ENCODE measurements at places on chromosomes 1 and 21.

- DNase-seq: no peak
Observed at GRCh38 chr1:183033205-183033604, 10.0 kb downstream of the LAMC1 start.

DNA sequence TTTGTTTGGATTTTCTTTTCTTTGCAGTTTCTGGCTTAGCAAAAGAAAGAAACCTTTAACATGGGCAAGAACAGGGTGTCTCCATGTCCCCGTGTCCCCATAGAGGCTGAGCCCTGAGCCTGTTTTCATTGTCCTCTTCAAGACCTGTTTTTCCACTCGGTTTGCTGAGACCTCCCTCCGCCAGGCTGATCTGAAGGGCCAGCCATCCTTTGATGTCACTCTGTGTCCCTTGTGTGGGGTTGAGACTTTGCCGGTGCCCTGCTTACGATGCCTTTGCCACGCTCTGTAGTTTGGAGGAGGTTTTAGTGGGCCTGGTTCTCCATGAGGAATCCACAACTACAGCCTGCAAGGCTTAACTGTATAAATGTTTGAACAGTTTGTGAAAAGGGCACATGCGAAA is 23.8 kb downstream of the IFNGR2 start:
- no peak for DNase-seq

GRCh38 chr21:25385911-25386474 is 221.3 kb downstream of the MRPL39 start:
- DNase-seq: peak; percentile 3

DNA sequence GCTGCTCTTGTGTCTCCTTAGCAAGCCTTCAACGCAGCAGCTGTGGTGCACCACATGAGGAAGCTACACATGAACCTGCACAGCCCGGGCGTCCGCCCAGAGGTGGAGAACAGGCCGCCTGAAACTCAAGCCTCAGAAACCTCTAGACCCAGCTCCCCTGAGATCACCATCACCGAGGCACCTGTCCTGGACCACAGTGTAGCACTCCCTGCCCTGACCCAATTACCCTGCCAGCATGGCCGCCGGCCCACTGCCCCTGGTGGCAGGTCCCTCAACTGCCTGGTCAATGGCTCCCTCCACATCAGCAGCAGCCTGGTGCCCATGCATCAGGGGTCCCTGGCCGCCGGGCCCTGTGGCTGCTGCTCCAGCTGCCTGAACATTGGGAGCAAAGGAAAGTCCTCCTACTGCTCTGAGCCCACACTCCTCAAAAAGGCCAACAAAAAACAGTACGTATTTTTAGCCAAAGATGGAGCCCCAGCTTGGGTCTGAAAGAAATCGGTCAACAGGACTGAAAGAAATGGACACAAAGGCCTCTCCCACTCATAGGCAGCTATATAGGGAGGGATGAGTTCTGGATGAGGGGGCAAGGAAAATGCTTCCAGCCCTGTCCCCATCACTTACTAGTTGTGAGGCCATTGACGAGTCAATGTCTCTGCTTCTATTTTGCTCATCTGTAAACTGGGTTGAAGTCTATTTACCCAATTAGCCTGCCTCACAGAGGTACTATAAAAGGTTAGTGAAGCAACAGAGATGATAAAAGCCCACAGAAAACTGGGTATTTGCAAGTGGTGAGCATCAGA is 28.5 kb downstream of the CAMK1G start:
- DNase-seq: no peak

DNA sequence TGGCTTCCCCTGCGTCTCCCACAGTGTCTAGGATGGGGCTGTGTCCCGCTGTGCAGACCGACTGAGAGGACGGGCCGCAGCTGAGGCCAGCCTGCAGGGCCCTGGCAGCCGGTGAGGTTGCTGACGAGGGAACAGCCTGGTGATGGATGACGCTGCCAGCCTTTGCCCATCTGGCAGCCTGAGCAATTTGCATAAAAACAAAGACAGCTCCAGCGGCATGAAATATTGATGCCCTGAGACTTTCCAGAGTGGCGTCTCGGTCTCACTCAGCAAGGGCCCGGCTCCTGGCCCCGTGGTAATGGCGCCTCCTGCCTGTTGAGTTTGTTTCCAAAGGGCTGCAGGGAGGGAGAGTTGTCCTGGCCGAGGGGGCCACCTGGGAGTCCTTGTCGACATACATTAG is 19.1 kb upstream of the KCNA10 start:
- DNase-seq: no peak

- DNase-seq: no peak
Observed at GRCh38 chr1:118461154-118461553, 276.1 kb upstream of the SPAG17 start.

GRCh38 chr1:156371553-156372264 is 2.7 kb downstream of the RHBG start:
- DNase-seq: no peak

DNA sequence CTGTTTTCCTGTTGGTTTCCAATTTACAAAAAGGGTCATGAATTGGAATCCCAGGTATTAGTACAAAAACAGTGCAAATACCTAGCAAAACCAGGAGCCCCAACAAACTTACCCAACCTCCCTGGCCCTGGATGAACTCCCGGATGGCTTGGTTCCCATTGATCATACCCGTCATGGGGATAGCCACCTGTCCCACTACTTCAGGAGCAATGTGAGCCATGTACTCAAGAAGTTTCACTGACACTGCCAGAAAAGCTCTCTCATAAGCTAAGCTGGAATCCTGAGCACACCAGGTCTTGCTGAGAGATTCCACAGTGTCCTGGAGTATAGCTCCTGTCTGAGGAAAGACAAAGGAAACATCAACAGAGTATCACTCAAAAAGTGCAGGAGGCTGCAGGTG is 5.7 kb downstream of the BCL2L15 start:
- no peak for DNase-seq

- no peak for DNase-seq
Observed at GRCh38 chr21:16002874-16003466, 273.2 kb downstream of the USP25 start.

- no peak for DNase-seq
Observed at GRCh38 chr1:102853701-102854187, 254.6 kb downstream of the COL11A1 start.

DNA sequence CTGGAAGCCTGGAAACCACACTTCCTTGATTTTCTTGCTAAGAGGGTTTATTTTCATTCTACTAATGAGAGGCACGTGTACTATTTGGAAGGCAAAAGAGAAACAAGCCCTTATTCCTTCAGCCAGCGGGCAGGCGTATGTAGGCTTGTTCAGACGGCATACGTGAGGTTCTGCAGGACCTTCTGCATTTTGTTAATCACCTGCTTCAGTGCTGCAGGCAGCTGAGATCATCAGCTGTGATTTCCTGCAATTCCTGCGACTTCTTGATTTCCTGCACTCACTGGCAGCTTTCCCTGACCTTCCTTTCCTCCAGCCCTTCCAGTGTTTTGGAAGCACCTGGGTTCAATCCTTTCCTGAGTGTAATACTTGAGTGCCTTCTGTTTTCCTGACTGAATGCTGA is 43.4 kb downstream of the TSNAX start:
- no peak for DNase-seq

DNA sequence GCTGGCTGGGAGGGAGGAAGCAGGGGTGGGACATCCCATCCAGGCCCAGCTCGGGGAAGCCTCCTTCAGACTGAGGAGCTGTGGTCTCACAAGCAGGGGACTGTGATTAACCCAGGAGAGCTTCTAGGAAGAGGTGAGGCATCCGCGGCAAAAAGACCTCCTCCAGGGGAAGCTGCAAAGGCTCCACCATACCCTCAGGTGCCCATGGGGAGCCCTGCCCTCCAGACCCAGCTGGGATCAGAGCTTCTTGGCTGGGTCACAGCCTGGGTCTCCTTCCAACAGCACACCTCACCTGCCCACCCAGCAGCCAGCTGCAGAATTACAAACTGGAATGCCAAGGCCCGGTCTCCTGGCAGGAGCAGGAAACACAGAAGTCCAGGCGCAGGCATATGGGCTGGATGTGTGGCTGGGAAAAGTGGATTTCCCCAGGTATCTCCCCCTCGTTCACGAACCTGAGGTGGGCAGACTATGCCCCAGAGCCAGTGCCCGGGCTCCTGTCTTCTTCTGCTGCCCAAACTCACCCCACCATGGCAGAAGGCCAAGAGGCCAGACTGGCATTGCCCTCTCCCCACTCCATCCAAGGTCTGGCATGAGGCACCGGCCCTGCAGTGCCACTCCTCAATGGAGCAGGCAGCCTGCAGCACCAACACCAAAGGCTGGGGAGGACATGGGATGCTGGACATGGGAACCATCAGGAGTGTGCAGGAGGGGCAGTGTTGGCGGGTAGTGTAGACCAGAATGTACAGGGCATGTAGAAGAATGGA is 15.4 kb upstream of the ARF1 start:
- DNase-seq: no peak

GRCh38 chr1:88990426-88990825 is 2.0 kb downstream of the KYAT3 start:
- DNase-seq: no peak

DNA sequence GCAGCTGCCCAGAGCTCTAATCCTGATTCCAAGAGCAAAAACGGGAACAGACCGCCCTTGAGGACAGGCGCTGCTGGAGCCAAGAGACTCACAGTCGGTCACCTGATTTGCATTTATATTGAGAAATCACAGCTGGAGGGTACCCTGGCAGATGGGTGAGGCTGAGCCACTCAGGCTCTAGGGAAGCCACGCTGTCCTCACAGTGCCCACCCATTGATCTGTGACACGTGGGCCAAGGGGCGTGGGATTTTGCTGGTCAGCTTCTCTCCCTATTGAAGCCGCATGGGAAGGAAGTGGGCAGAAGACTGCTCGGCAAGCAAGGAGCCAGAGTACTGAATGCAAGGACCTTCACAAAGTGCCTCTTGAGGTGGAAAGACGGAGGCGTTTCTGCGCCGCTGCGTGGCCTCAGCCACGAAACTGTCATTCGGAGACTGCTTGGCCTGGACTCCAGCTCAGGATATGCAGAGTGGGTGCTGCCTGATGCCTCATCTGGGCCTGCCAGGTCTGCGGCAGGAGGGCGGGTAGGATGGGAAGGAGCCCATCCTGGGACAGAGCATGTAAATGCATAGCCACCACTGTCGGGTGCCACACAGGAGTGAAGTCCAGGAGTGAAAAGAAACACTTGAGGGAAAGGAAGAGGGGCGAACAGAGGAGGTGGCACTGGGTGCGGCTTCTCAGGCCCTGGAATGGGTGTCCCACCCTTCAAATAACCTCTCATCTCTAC is 139.8 kb downstream of the PGBD5 start:
- DNase-seq: no peak

DNA sequence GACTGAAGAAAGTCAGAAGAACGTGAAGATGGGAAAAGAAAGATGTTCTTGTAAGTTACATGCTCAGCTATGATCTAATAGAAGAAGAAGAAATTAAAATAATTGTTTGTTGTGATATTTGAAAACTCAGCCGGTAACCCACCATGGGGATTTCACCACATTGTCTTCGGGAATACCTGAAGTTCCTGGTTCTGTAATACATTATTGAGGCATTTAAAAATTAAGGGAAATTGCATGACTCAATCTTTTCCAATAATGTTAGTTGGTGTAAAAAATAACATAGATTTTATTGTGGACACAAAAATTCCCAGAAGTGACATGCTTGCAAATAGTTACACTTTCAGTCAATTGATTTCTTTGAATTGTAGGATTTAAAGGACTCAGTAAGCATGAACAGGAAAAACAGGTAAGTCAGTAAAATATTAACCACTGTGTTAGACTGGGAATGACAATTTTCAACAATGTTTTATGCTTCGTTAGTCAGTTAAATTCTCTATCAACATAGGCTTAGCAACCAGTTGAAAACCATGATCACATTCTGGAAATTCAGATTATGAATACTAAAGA is 745.1 kb downstream of the LTN1 start:
- DNase-seq: no peak

DNA sequence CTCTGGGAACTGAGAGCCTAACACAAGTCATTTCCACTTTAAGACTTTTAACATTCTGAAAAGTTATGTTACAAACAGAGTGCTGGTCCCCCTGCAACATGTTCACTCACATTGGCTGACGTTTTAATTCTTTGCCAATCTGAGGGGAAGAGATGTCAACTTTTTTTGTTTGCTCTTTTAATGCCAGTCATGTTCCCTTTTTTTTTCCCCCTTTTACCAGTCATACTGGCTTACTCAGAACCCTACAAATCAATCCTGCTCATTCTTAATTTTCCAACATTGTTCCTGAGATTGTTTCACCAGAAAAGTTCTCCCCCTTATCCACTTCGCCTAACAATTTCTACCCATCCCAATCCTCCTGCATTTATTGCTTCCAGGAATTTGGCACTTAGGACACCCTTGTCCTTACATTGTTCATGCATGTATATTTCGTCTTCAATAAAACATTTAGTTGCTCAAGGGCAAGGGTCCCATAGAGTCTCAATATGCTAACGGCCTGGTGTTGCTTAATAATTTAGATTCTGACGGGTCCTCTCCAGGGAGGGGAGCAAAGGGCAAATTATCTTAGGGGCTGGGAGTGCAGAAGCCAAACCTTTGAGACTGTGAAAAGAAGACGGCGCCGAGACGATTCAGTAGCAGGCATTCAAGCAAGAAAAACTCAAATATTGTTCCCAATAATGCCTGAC is 624 bp upstream of the CR1L start:
- DNase-seq: no peak

GRCh38 chr1:110425612-110426152 is 18.2 kb upstream of the LAMTOR5 start:
- no peak for DNase-seq

DNA sequence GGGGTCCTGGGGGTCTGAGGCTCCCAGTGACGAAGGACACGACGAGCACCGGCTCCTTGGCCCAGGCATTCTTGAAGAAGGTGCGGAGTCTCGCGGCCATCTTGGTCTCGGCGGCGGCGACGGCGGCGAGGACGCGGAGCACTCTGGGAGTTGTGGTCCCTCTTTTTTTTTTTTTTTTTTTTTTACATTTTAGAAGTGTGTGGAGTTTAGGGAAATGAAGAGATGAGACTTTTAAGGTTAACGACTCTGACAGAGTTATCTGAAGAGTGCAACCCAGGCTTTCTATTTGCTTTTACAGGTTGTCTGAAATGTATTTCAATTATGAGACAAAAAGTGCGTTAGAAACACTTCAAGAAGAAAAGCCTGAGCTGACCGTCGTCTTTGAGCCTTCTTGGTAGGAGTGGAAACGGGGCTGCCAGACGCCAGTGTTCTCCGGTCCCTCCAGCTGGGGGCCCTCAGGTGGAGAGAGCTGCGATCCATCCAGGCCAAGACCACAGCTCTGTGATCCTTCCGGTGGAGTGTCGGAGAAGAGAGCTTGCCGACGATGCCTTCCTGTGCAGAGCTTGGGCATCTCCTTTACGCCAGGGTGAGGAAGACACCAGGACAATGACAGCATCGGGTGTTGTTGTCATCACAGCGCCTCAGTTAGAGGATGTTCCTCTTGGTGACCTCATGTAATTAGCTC is 9.7 kb downstream of the OR2B11 start:
- no peak for DNase-seq

- DNase-seq: no peak
Observed at GRCh38 chr1:186213225-186213607, 161.8 kb downstream of the TPR start.

Measured in NCI-H187 (cell line).